ENCODE measurements at places on chromosomes 3 and 15.

GRCh38 chr15:58260205-58260724 is 122.1 kb downstream of the AQP9 start:
- no peak for DNase-seq

- DNase-seq, result no peak
These were observed 226.6 kb upstream of the AZI2 start for GRCh38 chr3:28575100-28575745.

- no peak for DNase-seq
These were observed 100.3 kb upstream of the TPRG1 start for GRCh38 chr3:189071446-189071845.

DNA sequence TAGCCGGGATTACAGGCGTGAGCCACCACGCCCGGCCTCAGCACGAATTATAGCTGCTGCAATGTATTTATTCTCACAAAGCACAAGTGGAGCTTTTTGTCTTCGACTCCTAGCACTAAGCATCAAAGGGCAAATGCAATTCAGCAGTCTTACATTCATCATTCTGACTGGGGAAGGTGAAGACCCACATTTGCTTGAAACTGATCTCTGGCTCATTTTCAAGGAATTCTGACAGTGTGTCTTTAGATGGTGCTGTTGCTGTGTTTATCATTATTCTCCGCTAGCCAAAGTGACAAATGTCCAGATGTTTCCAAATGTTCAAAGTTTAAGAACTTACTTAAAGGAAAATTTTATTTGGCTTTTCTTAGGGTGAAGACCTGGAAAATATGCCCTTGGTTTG is 55.9 kb downstream of the SGO1 start:
- no peak for DNase-seq

GRCh38 chr3:23189187-23189586 is 13.9 kb upstream of the UBE2E2 start:
- no peak for DNase-seq

DNA sequence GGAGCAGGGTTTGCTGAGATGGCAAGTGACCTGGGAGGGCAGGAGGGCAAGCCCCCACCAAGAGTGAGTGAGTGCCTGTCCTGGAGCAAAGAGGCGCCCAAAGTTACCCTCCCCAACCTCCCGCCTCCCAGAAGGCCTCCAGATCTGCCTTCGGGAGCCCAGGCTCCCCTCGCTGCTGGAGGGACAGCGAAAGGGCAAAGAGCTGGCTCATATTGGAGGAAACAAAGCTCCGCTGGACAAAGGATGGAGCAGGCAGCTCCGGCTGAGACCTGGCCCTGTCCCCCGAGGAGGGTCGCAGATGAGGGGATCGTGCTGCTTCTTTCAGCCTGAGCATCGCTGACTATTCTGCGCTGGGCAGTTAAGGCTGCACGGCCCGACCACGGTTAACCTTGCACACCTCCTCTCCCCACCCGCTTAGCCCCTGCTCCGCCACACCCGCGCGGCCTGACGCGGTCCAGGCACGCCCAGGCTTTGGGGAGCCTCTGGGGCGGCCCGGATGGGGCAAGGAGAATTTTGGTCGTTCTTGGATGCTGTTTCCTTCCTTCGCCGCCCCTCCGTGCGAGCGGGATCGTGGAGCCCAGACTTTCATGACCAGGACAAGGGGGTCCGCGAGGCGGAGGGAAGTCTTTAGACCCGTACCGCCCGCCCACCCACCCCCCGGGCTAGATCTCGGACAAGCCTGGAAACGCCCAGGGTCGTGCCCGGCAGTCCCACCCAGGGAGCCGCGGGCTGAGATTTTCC is 651 bp downstream of the PLCD1 start:
- DNase-seq, result no peak

- DNase-seq, result no peak
These were observed 562 bp downstream of the NBEAL2 start for GRCh38 chr3:46979958-46980497.

DNA sequence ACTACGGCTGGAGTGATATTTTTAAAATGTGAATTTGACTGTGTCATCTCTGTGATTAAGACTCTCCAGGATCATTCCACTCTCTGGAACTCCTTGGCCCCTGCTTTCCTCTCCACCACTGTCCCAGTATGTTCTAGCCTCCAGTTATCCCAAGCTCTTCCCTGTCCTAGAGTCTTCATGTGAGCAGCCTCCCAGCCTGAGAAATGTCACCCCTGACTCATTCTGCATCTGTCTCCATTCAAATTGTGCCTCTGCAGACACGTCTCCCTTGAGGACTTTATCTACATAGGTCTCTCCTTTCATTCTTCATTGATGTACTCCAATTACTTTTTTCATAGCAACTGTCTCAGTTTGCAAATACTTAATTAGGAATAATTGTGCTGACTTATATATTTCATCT is 317.7 kb upstream of the ADAMTS9 start:
- no peak for DNase-seq

DNA sequence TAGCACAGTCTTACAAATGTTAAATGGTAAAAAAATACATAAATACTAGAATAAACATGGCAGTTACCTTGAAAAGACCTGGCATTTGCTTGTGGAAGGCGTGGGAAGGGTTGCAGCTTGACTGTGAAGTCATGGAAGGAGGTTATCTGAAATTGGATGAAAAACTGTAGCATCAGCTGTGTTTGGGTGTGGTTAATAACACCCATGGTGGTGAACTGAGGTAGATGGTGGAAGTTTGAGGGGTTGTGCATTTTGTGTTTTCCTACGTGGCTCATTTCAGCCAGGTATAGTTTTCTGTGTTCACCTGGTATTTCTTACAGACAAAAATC is 46.5 kb downstream of the PSMD6 start:
- DNase-seq, result no peak

DNA sequence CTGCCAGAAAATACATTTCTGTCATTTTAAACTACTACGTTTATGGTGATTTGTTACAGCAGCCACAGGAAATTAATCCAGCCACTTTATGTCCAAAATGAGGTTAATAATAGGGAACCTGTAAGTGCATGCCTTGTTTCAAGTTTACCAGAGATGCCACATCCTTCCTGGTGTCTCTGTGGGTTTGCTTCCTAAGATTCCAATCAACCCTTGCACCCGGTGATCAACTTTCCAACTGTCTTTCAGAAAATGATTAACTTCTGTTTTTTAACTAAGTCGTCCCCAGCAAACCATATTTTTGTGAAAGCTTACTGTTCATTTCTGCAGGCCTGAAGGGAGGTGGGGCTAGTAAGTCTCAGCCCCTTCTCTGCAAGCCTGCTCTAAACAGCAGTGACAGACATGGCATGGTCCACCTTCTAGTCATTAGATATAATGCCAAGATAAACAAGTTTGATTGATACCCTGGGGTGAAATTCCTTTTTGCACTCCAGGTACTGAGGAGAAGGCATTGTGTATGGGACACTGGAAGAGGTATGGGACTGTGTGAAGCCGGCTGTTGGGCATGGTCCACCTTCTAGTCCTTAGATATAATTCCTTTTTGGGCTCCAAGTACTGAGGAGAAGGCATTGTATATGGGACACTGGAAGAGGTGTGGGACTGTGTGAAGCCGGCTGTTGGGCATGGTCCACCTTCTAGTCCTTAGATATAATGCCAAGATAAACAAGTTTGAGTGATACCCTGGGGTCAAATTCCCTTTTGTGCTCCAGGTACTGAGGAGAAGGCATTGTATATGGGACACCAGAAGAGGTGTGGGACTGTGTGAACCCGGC is 11.1 kb upstream of the TMC3 start:
- DNase-seq, result no peak

- DNase-seq, result no peak
These were observed 291.5 kb upstream of the TBL1XR1 start for GRCh38 chr3:177488740-177489139.

DNA sequence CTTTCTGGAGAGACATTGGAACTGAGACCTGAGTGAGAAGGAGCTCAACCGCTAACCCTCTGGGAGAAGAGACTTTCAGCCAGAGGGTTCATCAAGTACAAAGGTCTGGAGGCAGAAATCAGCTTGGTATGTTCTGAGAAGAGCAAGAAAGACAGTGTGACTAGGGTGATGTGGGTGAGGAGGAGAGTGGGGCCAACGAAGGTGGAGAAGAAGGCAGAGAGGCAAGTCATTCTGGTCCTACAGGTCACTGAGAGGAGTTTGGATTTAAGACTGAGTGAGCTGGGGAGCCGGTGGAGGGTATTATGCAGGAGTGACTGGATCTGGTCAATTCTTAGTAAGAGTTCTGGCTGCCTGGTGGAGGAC is 12.2 kb downstream of the XIRP1 start:
- DNase-seq, result no peak

GRCh38 chr3:157786618-157787017 is 283.4 kb upstream of the VEPH1 start:
- DNase-seq, result no peak

GRCh38 chr15:46872286-46872980 is 844.9 kb upstream of the SEMA6D start:
- no peak for DNase-seq

DNA sequence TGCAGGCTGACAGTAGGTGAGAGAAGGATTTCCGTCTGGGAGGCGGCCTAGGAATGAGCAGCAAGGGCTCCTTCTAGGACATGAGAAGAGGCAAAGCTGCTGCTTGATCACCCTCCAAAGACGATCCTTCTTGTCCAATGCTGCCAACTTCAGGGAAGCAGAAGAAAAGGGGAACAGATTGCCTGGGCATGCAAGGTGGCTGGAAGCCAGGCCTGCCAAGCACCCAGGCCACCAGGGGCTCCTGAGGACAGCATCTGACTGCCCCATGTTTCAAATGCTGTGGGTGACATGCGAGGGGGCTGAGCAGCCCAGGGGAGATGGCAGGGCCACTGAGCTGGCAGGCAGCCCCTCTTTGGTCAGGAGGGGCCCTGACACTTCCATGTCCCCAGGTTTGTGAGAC is 3.3 kb upstream of the GRIP2 start:
- DNase-seq, result no peak

GRCh38 chr3:67737906-67738865 is 83.8 kb upstream of the SUCLG2 start:
- DNase-seq, result no peak

GRCh38 chr15:85443046-85443445 is 62.6 kb downstream of the AKAP13 start:
- no peak for DNase-seq

GRCh38 chr3:150623945-150624344 is 20.8 kb downstream of the SELENOT start:
- no peak for DNase-seq

- DNase-seq, result no peak
These were observed 7.7 kb upstream of the QARS1 start for GRCh38 chr3:49112262-49112661.

- DNase-seq, result no peak
These were observed 311.2 kb upstream of the MCTP2 start for GRCh38 chr15:93920204-93920603.

Measured in stimulated activated CD8-positive, alpha-beta memory T cell treated with anti-CD3 and anti-CD28 coated beads, Interleukin-2, amount 100 ng/mL, for 48 hours (primary cell).